ENCODE measurements at places on chromosomes 16 and 17.

GRCh38 chr17:7955414-7956227 is 23.6 kb downstream of the CNTROB start:
- DNase-seq, result no peak

DNA sequence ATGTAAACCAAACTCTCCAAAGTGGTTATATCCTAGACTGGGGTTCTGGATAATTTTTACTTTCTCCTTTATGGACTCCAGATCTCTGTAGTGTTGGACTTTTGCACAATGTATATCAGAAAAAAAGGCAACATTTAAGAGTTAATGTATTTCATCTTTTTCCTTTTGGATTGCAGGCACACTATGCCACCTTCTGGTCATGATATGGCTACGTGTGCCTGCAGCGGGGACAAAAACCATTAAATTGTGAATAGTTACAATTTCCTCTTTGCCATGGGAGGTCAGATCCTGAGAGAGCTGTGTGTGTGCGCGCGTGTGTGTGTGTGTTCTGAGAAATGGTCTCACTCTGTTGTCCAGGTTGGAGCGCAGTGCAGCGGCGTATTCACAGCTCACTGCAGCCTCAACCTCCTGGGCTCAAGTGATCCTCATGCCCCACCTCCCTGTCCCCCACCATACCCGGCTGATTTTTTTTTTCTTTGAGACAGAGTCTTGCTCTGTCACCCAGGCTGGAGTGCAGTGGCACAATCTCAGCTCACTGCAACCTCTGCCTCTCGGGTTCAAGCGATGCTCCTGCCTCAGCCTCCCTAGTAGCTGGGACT is 4.3 kb upstream of the SGF29 start:
- DNase-seq, result peak; percentile 32

DNA sequence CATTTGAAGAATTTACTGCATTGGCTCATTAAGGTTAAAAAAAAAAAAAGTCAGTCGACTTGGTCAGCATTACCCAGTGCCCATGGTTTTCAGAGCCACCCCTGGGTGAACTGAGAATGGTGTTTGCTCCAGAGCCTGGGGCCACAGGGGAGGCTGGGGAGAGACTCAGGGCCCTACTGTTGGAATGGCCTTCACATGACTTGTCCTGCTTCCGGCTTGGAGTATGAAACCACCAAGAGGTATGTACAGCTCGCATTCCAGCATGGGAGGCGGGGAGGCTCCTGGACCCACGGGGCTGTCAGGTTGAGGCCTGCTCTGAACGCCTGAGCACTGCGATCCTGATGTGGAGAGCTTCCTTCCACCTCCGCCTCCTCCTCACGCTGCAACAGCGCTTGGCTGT is 36.8 kb downstream of the MSI2 start:
- DNase-seq, result no peak

DNA sequence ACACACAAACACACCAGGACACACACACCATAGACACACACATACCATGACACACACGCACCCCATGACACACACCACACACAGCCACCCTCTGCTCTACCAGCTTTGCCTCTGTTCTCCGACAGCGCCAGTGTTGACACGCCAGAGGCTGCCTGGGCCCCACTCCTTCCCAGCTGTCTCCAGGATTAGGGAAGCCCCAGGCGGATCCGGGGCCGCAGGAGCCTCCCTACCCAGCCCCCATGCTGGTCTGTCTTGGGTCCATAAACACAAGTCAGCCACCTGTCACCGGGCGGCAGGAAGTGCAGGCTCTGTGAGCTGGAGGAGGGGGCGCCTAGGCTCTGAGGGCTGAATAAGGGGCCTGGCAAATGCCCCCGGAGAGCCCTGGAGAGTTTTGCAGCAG is 10.5 kb downstream of the TBC1D16 start:
- no peak for DNase-seq

DNA sequence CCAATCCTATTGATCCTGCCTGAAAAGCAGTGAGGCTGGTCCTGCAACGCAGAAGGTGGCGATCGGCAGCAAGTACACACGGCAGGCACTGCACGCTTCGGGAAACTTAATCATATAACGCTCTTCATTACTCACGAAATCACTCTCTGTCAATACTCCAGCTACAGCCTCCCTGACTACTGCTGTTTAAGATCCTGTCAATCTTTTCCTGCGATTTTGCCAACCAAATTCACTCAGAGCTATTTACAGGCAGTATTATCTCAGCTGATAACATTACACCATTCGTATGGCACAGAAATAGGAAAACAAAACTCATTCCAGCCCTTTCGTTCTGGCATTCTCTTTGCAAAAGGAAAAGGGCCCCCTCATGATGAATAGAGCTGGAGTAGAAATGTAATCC is 262.4 kb upstream of the CDH8 start:
- no peak for DNase-seq

- no peak for DNase-seq
These were observed 69.8 kb downstream of the SHISA9 start for GRCh38 chr16:12971241-12971640.

DNA sequence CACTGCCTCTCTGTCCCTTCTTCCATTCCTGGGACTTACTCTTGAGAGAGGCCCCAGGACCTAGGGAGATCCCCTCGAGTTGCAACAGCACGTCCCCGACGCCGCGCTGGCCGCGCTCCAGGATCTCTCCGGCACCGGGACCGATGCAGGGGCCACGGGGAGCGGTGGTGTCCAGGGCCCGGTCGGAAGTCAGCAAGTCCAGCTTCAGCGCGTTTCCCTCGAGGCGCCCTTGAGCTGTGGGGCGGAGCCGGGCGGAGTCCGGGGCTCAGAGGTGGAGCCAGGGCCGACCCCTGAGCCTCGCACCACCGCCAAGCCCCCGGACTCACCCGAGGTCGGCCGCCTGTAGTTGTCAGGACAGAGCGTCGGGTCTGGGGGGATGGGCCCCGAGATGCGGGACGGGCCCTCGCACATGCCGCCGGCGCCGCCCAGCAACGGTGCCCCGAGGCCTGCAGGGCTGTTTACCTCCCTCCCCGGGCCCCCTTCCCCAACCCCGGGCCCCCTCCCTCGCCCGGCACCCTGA is 458 bp downstream of the ENKD1 start:
- DNase-seq, result no peak

- DNase-seq, result no peak
These were observed 15.9 kb downstream of the CDH5 start for GRCh38 chr16:66382171-66382965.

DNA sequence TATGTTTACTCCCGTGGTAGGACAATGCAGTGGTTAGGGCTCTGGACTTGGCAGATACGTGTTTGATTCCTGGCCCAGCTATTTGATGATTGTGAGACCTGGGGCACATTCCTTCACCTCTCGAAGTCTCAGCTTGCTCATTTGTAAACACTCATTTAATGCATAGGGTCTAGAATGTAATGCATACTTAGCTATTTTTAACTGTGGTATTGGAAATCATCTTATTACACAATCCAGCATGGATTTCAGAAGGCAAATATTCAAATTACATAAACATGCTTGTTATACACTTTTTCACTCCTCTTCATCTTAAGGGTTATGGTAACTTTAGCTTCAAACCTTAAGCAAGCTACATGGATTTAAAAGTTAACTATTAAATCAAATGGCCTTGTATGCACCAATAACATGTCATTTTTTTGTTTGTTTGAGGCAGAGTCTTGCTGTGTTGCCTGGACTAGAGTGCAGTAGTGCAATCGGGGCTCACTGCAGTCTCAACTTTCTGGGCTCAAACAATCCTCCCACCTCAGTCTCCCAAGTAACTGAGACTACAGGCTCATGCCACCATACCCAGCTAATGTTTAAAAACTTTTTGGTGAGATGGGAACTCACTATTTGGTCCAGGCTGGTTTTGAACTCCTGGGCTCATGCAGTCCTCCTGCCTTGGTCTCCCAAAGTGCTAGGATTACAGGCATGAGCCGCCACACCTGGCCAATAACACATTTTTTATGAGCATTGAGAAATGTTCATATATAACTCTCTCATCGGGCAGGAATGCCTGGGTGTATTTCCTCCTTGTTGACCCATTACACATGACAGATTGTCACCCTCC is 52.5 kb downstream of the VAT1L start:
- no peak for DNase-seq

GRCh38 chr16:26281381-26282110 is 589.8 kb downstream of the HS3ST4 start:
- DNase-seq, result no peak

GRCh38 chr16:28321700-28322411 is 29.5 kb downstream of the SBK1 start:
- no peak for DNase-seq

DNA sequence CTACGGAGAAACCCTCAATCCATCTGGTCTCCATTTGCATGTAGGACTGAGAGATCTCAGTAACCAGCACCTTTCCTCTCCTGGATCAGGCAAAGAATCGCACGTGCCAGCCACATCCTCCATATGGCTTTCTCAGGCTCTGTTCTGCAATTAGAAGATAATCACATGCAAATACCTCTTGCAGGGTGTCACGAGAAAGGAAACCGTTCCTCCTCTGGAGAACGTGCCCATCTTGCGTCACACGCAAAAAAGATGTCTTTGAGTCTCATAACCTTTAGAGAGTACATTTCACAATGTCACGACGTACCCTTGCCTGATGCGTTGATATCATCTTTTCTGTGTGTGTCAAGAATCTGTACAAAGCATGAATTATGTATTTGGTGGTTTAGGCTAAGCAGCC is 36.2 kb upstream of the DNAH17 start:
- no peak for DNase-seq

DNA sequence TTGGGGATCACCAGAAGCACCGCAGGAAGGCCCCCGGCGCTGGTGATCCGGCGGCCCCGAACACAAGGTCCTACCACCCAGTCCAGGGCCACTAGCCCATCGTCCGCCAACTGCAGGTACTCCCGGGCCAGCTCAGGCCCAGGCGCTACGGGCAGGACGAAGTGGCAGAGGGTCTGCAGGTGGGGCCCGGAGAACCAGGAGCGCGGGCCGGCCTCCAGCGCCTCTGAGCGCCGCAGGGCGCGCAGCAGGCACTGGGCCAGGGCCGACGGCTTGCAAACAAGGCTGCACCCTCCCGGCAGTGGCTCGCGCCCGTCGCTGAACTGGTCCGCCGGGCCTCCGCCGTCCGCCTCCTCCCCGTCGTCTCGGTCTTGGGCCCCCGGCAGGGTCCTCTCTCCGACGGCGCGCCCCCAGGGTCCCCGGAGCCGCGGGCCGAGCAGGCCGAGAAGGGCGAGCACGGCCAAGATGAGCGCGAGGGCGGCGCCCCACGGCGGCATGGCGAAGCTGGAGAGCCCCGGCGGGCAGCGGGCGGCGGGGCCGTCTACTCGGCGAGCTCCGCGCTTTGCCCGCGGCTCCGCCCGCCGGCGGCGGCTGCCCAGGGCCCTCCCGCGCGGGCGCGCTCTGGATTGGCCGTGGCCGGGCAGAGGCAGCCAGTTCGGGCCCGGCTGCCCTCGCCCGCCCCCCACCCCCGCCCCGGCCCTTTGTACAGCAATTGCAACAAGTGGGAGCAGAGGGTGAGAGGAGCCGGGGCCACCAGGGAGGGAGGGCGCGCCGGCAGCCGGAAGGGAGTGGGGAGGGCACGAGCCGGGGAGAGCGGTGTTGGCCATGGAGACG is at the start of gene ABHD15:
Gene ABHD15, minus strand, starts transcription at position 565 of the 831 bp plus-strand sequence. Its CDS starts 71 bp downstream, at position 494.
- peak; percentile 41 for DNase-seq

DNA sequence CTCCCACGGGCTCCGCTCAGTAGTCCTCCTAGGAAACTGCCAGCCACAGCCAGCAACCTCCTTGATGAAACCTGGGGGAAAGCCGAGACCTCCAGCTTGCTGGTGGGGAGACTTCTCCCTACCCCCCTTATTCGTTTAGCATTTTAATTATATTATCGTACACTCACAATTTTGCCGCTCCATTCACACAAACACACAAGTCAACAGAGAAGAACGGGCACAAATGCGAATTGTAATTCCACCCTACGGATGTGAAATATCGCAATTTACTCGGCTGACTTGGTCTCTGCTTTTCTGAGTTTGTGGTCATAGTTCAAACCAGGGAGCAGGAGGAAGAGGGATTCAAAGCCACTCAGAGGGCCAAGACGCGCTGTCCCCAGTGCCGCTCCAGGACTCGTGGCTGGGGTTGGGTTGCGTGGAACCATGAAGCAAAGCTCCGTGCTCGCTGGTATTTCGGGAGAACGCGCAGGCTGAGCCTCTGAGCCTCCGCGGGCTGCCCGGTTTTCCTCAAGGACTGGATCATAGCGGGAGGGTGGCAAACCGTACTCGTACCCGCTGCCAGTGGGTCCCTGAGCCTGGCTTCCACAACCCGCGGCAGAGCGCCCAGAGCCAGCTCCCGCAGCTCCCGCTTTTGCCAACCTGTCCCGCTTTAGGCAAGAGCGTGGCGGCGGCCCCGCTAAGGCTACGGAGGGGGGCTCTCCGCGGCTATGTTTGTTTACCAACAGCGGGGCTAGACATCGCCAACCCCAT is 2.0 kb downstream of the LHX1 start:
- DNase-seq, result no peak

DNA sequence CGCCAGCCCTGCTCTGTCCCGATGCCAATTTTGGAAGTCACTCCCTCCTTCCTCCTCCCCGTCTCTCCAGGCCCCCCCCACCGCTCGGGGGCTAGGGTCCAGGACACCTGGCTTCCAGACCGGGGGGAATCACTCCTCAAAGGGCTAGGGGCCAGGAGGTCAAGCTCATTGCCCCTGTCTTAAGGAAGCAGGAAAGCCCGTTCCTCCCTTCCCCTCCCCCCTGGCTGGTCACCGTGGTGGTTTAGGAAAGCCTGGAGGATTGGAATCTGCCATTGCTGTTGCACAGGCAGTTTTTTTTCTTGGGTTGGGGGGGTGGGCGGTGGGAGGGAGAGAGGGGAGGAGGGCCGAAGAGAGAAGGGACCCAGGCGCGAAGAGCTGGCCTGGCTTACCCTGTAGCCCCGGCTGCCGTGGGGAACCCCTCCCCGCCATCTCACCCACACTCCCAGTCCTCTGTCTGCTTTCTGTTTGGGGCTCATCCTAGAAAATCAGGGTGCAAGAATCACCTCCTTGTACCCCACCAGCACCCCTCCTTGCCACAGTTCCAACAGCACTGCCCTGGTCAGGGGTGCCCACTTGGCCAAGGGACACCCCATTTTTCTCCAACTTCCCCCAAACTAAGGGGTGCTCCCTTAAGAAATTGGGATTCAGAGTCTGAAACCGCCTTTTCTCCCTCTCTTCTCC is 2.9 kb upstream of the BCL6B start:
- DNase-seq, result no peak

- no peak for DNase-seq
These were observed 27.4 kb upstream of the TNS4 start for GRCh38 chr17:40528692-40529417.

GRCh38 chr17:38733982-38734973 is 4.1 kb downstream of the CISD3 start:
- DNase-seq, result no peak

- DNase-seq, result no peak
These were observed 900 bp downstream of the HAP1 start for GRCh38 chr17:41733348-41734138.

GRCh38 chr16:50889746-50890145 is 147.9 kb downstream of the CYLD start:
- no peak for DNase-seq

All from KG1 (cell line).